ENCODE measurements at places on chromosomes 7 and 10. TPM values are rescaled to one million over a fixed set of nuclear protein-coding genes. Genes with fewer than 3 reads are reported as not detected.

DNA sequence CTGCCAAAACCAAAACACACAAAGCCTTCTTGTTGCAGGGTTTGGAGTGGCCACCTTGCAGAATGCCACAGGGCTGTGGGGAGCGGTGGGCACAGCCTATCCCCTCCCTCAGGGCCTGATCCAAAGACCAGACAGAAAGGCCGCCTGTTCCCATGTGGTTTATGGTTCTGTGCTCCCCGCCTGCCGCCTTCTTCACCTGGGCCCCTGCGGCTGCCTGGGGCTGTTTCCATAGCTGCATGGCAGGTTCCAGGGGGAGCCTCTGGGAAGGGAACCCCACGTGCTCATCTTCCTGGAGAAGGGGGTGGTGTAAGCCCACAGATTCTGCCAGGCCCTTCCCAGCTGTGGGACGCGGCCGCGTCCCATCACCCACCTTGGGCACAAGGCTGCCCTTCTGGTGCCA is 70.7 kb upstream of the EZH2 start:
- no peak for DNase-seq

DNA sequence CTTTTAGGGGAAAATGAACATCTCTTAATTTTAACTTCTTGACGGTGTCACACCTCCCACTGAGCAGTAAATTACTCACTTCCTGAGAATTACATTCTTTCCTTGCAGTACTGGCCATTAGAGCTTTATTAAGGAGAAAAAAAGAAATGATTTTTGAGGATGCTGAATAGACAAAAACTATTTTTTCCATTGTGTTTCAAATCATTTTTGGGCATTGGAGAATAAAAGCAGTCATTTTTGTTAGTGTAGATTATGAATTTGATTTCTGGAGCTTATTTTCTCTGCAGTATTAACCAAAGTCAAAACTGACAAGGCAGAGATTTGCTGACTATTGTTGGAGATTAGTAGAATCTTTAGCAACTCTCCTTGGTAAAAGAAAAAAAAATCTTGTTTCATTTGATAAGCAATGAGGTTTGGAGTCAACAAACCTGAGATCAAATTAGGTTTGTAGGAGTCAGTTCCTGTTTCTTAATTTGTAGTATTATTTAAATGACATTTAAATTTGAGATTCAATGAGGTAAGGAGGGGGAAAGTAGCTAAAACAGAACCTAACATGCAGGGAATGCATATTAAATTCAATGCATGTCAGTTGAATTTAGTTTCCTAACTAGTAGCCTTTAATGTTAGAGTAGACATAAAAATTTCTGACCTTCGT is 70.6 kb downstream of the AP3M1 start:
- DNase-seq: no peak

DNA sequence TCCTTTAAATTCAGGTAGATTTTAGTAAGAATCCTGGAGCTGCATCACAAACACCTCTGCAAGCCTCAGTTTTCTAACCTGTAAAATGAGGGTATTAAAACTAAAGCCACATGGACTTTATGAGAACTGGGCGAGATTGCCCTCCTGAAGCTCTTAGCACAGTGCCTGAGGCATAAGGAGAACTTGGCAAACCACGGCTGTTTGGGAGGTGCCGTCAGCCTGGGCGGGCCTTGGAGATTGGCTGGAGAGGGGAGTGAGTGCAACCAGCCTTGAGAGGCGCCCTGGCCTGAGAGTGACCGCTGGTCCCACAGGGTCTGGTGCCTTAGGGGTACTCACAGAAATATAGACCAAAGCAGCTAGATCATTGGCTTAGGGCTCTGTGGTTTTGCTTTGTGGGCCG is 5.4 kb upstream of the TNS3 start:
- DNase-seq: no peak

The OLAH gene
- 6.1 TPM for total RNA-seq

The HOXA2 gene
- total RNA-seq: 0.31 TPM

The KNDC1 gene
- total RNA-seq: 13.3 TPM

The ANKRD1 gene
- total RNA-seq: not detected

The PIP gene
- total RNA-seq: not detected

Data from testis (tissue), 5 donors.